Calu3 (cell line): ENCODE measurements at places on chromosomes 6 and 20. TPM values are rescaled to one million over a fixed set of nuclear protein-coding genes. Genes with fewer than 3 reads are reported as not detected.

Gene DLL1
- 0.12 and 0.14 TPM in 2 replicates for total RNA-seq

Gene CYP24A1
- total RNA-seq, result 393 and 665 TPM in 2 replicates

Gene THEMIS
- not detected in 2 replicates for total RNA-seq

DNA sequence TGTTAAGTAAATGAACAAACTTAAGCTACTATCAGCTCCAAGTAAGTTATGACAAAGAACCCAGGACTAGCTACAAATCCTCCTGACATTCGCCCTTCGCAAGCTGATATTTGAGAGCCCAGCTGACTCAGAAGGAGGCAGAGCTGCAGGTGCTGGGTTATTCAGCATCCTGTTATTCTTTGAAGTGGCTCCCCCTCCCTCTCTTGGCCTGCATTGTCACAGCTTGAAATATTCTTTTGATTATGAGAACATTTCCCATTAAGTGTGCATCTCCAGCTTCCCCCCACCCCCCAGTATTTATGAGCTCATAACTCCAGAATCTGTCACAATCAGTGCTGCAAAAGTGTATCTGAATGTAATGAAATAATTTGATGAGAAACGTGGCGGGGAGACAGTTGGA, 78.8 kb upstream of the RALY start:
- DNase-seq, result peak; percentile 49

DNA sequence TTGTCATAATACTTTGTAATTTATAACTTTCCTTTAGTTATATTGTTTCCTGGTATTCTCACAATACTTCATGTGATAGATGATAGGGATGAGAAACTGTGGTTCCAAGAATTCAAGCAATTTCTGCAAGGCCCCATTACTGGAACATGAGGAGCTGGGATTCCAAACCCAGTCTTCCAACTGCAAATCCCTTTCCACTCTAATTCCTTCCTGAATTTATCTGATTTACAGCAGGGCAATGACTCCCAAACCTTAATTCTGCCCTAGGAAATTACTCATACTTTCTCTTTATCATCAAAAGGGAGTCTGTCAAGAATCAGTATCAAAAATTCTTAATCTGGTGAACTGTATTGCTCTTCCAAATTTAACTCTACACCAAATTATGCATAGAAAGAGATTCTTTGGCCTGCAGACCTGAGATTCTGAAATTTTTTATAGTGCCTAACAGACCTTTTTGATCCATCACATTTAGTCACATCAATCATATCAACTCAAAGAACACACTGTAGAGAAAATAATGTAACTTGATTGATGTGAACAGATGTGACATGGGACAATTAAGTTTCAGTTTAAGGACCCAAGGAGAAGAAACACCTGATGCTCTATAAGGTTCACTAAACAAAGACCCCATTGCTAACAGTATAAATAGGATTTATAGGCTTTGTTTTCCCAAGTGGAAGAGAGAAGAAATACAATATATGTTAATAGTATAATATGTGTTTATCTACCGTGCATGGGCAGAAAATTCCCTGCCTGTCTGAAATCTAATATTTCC, 41.5 kb upstream of the GJA1 start:
- no peak for DNase-seq
